GM04503 (cell line): ENCODE measurements at places on chromosomes 2 and 18.

GRCh38 chr18:74064510-74064909, 83.1 kb downstream of the FBXO15 start:
- DNase-seq = no peak

GRCh38 chr2:101809698-101810097, 112.2 kb downstream of the MAP4K4 start:
- no peak for DNase-seq

GRCh38 chr18:41842886-41843285, 112.1 kb upstream of the PIK3C3 start:
- DNase-seq = no peak

GRCh38 chr2:187453078-187453641, 5.1 kb upstream of the CALCRL start:
- no peak for DNase-seq

- DNase-seq = no peak
These were observed 33.8 kb upstream of the NFATC1 start for GRCh38 chr18:79361766-79362522.

DNA sequence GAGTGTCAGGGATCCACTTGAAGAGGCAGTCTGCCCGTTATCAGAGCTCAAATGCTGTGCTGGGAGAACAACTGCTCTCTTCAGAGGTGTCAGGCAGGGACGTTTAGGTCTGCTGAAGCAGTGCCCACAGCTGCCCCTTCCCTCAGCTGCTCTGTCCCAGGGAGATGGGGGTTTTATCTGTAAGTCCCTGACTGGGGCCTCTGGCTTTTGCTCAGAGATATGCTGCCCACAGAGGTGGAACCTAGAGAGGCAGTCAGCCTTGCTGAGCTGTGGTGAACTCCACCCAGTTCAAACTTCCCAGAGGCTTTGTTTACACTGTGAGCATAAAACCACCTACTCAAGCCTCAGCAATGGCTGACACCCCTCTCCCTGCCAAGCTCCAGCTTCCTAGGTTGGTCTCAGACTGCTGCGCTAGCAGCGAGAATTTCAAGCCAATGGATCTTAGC, 38.1 kb downstream of the PLEK start:
- DNase-seq = no peak

GRCh38 chr18:12254136-12254819, at the start of gene CIDEA:
TSS of gene CIDEA (plus strand) at chr18:12254361. CDS start at chr18:12254384, 23 bp downstream.
- no peak for DNase-seq

DNA sequence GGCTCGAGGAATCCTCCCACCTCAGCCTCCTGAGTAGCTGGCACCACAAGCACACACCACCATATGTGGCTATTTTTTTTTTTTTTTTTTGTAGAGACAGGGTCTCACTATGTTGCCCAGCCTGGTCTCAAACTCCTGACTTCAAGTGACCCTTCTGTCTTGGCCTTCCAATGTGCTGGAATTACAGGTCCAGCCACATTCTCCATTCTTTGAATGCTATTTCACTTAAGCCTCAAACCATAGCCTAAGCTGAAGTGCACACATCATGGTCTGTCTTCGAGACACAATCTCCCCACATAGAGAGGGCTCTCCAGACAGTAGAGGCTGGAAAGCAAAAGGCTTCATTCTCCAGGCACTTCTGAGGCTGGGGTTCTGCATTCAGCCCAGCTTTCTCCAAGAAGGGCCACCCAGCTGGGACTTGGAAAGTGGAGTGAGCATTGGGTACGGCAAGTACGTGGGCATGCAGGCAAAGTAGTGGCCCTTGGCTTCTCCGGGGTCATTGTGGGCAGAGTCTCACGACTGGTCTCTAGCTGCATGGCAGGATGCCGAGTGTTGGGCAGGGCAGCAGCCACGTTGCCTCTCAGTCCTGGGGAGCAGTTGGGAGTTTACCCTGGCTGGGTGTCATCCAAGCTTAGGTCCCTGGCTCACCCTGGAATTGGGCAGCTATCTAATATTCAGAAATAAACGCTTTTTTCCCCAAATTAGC, 78.2 kb upstream of the SMAD7 start:
- no peak for DNase-seq

- no peak for DNase-seq
These were observed 545.5 kb downstream of the CBLN2 start for GRCh38 chr18:71998547-71999097.

- DNase-seq = no peak
These were observed 24.6 kb downstream of the SOWAHC start for GRCh38 chr2:109638795-109639194.

- no peak for DNase-seq
These were observed 168.0 kb downstream of the CERS6 start for GRCh38 chr2:168624028-168624427.

GRCh38 chr2:127027715-127028114, 79.2 kb downstream of the BIN1 start:
- no peak for DNase-seq

DNA sequence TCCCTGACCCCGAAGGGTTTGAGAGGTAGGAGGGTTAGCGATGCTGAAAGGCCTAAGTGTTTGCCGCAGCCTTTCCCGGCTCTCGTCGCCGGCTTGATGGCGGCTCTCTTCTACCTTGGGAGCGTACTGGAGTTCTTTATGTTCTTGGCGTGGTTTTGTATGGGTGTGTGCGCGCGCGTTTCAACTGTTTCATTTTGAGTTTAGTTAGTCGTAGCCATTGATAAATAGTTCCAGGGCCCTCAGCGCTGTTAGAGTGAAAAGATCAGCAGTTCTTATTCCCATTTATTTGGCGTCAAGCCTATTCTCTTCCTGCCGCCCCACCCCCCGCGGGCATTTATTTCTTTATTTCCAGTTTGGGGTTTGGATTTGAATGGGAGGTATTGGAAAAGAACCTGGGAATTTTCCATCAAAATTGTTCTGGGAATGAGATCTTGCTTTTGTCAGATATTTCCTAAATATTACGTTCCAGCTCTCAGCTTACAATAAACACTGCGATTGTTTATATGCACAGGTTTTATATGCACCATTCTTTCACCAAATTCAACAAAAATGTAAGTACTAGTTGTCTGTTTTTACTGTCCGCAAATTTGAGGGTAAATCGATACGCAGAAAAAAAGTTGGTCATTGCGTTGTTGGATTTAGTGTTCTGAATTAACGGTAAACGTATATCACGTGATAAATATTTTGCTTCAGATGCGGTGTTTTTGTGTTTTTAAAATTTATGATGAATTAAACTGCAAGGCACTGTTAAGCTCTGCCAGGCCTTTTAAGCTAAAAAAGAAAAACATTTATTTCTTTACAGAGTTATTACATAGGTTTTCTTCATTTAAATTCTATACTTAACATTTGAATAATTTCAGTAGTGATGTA, 954 bp downstream of the CCNT2 start:
- peak; percentile 13 for DNase-seq

GRCh38 chr18:62070302-62070701, 116.6 kb downstream of the PIGN start:
- no peak for DNase-seq

GRCh38 chr18:11857177-11857887, 6.1 kb downstream of the CHMP1B start:
- peak; percentile 84 for DNase-seq

- DNase-seq = no peak
These were observed 15.7 kb upstream of the ACVR2A start for GRCh38 chr2:147829106-147829505.

- DNase-seq = no peak
These were observed 19.1 kb downstream of the MXD1 start for GRCh38 chr2:69933839-69934613.

DNA sequence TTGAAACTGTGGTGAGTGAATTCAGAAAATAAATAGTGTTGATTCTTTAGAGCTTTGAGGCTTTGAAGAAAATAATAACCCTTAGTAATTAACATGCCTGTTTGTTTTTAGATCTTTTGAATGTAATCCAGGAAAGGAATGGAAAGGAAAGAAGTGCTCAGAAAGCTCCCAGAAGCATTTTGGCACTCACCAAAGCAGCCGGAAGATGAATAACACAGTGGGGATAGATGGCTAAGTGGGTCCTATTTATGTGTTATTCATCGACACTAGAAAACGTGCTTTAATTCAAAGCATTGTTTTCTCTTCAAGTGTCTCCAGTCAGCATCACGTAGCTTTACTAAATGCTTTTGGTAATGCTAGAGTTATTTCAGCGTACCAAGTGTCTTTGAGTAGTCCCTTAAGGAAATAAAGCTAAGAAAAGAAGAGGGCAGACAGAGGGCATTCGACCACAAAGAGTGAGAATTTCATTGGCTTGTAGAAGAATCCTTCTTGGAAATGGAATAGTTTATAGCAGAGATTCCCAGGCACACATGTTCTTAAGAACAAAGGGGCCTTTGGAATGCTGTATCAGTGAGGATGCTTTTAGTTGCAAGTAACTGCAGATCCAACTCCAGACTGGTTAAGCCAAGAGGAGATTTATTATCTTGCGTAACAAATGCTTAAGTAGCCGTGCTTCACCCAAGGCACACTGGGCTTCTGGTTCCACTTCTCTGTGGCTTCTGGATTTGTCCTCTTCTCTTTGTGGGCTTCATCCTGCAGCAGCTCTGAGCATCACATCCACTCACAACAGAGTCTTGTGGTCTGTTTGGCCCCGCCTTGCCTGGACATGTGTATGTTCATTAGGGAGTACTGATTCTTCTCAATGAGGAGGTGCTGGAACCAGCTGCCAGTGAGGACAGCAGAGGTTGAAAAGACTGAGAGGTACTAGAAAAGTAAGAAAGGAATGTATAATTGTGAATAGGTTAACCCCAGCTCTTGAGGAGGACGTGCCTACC, 63.6 kb upstream of the LTBP1 start:
- peak; percentile 60 for DNase-seq

GRCh38 chr2:187853381-187853791, 299.2 kb upstream of the TFPI start:
- no peak for DNase-seq

- DNase-seq = no peak
These were observed 32.8 kb downstream of the SLC66A2 start for GRCh38 chr18:79918615-79919011.

DNA sequence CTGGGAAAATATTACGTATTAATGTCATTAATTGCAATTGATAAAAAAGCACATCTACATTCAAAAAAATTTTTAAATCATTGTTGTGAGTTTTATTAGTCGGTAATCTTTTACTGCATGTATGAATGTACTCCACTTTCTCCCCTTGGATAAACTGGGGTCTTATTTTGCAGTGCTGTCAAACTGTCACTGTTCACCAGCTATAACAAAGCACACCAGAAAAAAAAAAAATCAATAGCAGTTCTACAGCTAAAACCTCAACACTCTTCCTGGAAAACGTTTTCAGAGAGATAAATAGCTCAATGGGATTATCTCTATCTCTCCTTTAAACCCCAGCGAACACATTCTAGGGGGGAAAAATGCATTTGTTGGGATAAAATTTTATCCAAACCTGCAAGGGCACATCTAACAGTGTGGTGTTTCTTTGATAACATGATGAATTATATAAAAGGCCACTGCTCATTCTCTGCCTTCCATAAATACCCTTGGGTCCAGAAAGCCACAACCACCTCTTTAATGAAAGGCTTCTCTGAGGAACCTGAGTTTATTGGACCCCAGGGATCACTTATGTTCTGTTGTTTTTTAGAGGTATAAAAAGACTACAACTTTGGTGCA, 219.9 kb downstream of the CDH20 start:
- DNase-seq = no peak

- DNase-seq = no peak
These were observed 901 bp upstream of the MFSD6 start for GRCh38 chr2:190407246-190407661.

GRCh38 chr18:27862041-27862682, 314.8 kb downstream of the CDH2 start:
- no peak for DNase-seq

DNA sequence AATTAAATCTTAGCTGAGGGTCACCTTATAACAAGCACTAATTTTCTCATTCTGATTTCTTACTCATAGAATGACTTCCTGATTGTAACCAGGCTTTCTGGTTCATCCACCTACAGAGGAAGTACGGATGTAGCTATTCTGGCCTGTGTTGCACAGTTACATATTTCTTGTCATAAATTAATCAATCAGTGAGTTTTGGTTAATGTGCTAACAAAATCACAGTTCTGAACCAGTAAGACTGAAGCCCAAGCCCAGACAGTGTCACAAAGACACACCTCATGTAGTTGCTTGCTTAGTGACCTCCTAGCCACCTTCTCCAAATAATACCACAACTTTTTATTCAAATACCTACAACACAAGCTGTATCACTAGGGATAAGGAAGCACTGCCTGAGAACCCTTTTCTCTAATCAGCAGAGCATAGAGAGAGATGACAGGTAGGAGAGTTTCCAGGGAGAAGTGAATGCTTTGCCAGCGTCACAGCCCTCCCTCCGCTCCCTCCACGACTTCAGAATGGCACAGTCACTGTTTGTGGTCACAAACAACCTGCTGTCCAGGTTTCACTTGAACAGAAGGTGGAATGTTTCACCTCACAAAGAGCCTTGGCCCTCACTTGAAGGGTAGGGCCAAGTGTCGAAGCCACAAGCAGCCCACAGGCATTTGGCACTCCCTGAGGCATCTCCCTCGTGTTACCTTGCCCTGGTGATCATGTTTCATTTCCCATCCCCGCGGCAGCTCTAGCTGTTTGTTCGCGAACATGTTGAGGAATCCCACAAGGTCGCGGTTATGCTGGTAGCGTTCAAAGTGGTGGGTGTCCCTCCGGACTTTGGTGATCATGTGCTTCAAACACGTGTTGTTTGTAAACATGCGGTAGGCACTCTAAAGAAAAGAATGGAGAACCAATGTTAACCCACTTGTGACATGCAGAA, 120.8 kb upstream of the STK17B start:
- no peak for DNase-seq

DNA sequence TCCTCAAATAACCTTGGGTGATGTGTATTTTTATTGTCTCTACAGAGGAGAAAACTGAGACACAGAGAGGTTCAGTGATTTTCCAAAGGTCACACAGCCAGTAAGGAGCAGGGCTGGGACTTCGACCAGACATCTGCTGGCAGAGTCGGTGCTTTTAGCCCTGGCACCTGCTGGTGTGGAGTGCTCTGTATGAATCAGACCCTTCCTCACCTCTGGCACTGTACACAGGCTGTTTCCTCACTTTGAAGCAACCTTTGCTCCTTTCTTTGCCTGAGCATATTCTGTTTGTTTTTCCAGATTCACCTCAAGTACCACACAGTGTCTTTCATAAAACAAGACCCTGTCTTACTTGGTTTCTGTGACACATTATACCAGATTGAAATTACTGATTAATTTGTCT, 107.9 kb downstream of the DPP10 start:
- DNase-seq = no peak

DNA sequence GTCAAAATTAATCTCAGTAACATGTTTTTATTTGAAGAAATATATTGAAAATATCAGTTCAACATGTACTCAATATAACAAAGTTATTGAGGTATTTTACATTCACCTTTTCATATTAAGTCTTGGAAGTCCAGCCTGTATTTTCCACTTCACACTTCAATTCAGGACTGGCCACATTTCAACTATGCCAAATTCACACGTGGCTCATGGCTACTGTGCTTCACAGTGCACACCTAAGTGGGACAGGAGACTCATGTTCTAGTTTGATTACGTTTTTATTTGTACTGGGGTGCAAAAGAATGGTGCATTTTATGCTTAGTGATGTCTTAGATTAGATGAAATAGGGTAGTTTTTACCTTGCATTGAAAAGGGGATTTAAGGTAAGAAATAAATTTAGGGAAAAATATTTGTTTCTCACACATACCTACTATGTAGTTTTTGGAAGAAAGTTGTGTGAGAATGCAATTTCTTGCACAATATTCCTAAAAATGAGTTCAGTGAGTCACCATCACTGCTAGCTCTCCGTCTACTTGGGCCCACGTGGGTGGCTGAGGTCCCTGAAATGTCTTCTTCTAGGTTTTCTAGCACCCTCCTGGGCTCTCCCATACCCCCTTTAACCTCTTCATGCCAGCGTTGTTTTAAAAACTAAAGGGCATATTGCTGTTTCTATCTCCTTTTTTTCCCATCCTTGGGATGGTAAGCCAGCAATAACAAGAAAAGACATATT, 87.0 kb downstream of the ST6GAL2 start:
- DNase-seq = no peak

GRCh38 chr18:63881851-63882250, 5.7 kb upstream of the SERPINB2 start:
- DNase-seq = no peak
